ENCODE measurements at places on chromosomes 7 and 10.

DNA sequence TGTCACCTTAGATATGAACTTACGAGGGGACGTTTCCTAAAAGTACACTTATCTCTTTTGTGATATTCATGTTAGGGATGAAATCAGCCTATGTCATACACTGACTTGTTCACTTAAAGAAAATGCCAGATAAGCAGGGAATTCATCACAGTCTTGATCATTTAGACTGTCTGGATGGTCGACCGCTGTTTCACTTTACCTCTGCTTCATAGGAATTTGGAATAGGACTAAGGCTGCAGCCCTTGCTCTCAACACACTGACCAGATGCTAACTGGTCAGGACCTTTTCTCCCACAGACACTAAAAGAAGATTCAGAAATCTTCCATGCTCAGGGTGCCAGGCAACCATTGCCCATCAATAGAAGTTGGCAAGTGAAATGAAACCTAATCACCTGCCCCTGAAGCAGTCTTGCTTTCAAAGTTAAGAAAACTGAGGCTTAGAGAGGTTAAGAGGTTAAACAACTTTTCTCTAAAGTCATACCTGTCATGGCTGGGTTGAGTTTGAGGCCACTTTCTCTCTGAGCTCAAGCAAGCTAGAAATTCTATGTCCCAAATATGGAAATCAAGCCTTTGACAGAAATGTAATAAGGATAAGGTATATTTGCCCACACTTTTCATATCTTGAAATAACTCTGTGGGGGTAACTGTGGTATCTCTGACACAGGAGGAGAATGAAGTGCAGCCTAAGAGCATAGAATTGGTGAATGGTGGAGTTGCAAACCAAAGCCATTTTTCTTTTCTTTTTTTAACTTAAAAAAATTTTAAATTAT lies 77.1 kb downstream of the MAP3K8 start:
- no peak for DNase-seq

- DNase-seq: no peak
These were observed 335.2 kb upstream of the VWC2 start for GRCh38 chr7:49438281-49438680.

DNA sequence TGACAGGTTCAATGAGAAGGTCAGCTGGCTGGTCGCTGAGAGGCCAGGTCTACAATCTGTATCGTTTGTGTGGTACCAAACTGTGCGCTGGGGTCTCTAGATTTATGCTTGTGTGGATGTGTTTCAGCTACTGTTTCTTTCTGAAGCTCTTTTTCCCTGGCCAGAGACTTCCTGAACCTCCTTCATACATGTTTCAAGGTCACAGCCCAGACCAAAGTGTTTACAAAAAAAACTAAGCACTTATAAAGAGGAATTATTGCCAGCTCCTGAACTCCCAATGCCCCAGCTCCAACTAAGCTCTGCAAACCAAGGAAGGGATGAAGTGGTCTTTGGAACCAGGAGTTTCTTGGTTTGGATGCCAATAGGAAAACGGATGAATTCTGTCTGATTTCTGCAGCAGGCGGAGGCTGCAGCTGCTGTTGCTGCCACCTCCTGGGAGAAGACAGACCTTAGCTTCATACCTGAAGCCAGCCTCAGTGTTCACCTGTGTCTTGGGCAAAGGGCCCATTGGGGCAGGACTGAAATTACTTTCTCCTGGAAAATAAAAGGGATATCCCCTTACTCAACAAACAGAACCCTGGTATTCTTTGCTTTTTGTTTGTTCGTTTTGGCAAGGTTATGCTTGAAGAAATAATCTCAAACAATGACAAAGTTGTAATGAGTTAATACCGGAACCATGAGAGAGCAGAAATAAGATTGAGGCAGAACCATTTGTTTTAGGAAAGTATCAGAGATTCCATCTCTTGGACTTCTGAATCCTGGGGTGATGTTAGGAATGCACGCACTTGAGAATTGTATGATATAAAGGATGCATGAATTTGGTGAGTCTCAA lies 24.6 kb upstream of the MKLN1 start:
- DNase-seq: peak; percentile 23

- no peak for DNase-seq
These were observed 516.9 kb downstream of the REEP3 start for GRCh38 chr10:64038107-64038506.

- no peak for DNase-seq
These were observed 54.3 kb downstream of the ERCC6 start for GRCh38 chr10:49484486-49485235.

- no peak for DNase-seq
These were observed 229.0 kb downstream of the PRPF18 start for GRCh38 chr10:13815756-13816155.

GRCh38 chr7:112009081-112009480 lies 197.1 kb downstream of the DOCK4 start:
- DNase-seq: no peak

DNA sequence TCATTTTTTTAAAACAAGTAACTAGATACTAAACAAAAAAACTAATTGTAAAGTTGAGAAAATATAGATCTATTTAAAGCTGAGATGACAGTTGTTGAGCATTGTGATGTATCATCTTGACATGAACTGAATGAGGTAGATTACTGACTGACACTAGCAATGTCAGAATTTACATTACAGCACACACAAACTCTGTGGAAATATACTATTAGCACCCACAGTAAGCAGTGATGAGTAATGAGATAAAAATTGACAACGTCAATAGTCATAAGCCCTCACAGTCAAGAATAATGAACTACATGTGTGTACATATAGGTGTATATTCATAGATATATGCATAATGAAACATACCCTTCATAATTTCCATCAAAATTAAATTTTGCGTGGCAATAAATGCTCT lies 368.4 kb downstream of the TFEC start:
- DNase-seq: no peak

DNA sequence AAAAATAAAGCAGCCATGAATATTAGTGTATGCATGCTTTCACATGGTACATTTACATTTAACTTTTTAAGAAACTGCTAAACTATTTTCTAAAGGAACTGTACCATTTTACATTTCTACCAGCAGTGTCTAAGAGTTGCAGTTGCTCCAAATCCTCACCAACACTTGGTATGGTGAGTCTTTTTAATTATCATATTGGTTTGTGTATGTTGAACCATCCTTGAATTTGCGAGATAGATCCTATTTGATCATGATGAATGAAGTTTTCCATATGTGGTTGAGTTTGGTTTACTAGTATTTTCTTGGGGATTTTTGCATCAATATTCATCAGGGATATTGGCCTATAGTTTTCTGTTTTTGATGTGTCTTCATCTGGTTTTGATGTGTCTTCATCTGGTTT lies 1057.2 kb downstream of the LRMDA start:
- no peak for DNase-seq

GRCh38 chr7:36670585-36671431 lies 53.5 kb downstream of the AOAH start:
- DNase-seq: no peak

DNA sequence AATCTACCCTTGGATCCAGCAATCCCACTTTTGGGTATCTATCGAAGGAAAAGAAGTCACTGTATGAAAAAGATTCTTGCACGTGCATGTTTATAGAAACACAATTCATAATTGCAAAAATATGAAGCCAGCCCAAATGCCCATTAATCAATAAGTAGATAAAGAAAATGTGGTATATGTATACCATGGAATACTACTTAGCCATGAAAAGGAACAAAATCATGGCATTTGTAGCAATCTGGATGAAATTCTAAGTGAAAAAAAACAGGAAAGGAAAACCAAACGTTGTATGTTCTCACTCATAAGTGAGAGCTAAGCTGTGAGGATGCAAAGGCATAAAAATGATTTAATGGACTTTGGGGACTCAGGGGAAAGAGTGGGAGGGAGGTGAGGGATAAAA lies 18.2 kb upstream of the CASD1 start:
- no peak for DNase-seq

DNA sequence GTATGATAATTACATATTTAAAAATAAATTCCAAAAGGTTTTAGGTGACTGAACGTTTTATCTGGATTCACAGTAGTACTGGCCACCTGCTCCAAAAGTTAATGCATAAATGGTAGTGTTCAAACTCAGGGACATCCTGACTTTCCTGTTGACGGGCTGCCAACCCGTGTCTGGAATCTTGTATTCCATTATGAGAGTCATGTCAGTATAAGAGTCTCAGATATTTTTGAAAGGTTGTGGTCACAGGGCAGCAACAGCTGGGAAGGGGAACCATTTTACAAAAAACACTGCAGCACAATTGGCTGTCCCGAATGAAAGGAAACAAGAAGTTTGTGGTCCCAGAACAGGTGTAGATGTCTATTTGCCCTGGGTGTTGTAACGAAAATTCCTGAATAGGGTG lies 2.8 kb downstream of the TDRD1 start:
- peak; percentile 75 for DNase-seq

All from left ventricle myocardium inferior (tissue), 1 donor.